Epithelial cell of proximal tubule (primary cell): ENCODE measurements at places on chromosomes 6 and 20. TPM values are rescaled to one million over a fixed set of nuclear protein-coding genes. Genes with fewer than 3 reads are reported as not detected.

DNA sequence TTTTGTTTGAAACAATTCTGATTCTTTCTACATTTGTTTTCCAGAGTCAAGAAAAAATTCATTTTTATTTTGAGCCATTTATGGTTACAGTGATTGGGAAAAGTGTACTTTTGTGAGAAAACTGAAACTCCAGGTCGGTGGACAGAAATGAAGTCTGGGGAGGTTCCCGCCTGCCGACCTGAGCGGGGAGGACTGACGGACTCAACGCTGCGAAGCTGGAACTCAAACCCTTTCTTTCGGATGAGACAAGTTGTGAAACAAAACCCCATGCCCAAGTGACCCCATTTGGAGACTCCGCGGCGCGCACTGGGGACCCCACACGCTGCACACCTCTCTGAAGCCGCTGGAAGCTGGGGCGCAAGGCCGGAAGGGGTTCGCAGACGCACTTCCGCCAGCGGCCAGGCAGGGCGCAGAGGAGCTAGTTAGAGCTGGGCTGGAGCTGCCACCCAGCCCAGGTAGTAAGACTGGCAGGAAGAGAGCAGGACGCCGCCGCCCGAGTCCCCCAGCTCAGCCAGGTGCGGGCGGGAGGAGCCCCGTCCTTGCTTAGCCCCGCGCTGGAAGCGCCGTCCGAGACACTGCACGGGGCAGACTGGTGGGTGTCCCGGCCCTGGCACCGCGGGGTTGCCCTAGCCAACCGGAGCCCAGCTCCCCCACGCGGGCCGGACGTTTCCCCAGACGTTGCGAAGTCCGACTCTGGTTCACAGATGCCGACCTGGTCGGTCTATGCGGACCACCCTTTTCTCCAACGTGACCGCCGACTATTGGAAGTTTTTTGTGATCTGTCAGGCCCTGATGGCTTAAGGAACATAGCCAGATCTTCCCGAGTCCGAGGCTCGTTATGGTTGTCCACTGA, 19.8 kb upstream of the ZSCAN16 start:
- no peak for DNase-seq

GRCh38 chr20:21365771-21366170, 31.6 kb downstream of the NKX2-4 start:
- no peak for DNase-seq

- no peak for DNase-seq
Measured at GRCh38 chr20:25544734-25545133, 40.6 kb downstream of the NINL start.

DNA sequence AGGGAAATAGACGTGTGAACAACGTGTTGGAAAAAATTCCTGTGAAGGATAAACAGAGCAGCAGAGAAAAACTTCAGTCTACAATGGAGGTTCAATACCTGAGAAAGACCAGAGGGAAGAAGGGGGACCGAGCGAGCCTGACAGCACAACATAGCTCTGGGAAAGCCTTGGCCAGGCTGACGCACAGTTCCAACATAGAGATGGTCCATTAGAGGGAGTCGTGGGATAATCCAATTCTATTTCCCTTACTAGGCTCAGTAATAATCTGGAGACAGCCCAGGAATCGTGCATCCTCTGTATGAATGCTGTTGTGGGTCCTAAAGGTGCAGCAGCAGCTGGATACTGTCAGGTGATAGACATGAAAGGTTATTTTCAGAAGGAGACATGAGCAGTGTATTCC, 370.8 kb upstream of the BTBD3 start:
- no peak for DNase-seq

DNA sequence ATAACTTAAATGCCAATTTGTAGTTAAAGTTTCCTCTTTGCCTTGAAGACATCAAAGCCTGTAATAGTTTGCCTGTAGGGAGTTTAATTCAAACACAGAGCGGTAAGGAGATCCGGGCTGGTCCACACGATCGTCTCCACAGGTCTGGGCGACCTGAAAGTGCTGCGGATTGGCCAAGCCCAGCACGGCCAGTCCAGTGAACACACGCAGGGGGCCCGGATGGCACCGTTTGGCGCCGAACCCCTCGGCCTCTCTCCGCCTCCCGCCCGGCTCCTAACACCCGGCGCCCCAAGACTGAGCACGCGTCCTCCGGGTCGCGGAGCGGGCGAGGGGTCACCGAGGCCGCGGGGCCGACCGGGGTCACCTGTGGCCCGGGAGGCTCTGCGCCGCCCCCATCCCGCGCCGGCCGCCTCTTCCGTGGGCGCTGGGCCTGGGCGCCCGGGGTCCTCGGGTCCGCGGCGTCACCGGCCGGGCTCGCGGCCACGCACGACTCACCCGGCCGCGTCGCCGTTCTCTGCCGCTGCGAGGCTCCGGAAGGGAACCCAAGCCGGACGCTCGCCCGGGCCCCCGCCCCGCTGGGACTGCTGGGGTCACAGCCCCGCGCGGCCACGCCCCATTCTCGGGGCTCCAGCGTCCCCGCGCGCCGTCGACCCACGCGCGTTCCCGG, 481 bp downstream of the SERPINB6 start:
- DNase-seq: no peak

DNA sequence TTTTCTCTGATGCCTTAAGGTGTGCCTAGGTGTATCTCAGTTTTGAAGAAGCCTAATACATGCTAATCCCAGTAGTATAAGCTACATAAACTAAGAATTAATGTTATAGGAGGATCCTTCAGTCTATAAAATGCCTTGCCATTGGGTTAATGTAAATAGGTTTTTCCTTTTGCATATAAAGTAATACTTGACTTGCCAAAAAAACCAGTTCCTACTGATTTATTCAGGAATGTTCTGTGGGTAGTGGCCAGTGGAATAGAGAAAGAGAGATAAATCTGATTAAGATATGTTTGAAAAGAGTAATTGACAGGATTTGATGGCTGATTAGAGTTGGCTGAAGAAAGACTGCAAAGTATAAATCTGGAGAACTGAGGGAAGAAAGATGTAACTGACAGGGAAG, 273.4 kb downstream of the ZFAND3 start:
- no peak for DNase-seq

Gene SLA2
- total RNA-seq: not detected in 2 replicates

Gene WFDC5
- not detected in 2 replicates for total RNA-seq

Gene KIAA1755
- 0.06 and 0.29 TPM in 2 replicates for total RNA-seq

Gene TBP
- total RNA-seq: 15.5 and 26.8 TPM in 2 replicates

Gene GPR63
- total RNA-seq: 0.98 and 2.2 TPM in 2 replicates

Gene PTGIS
- not detected in 2 replicates for total RNA-seq

Gene KLHDC3
- 70.8 and 109 TPM in 2 replicates for total RNA-seq
